Activated naive CD8-positive, alpha-beta T cell treated with anti-CD3 and anti-CD28 coated beads, Interleukin-2, amount 50 U/mL, for 16 hours (primary cell): ENCODE measurements at places on chromosomes 6 and 20.

DNA sequence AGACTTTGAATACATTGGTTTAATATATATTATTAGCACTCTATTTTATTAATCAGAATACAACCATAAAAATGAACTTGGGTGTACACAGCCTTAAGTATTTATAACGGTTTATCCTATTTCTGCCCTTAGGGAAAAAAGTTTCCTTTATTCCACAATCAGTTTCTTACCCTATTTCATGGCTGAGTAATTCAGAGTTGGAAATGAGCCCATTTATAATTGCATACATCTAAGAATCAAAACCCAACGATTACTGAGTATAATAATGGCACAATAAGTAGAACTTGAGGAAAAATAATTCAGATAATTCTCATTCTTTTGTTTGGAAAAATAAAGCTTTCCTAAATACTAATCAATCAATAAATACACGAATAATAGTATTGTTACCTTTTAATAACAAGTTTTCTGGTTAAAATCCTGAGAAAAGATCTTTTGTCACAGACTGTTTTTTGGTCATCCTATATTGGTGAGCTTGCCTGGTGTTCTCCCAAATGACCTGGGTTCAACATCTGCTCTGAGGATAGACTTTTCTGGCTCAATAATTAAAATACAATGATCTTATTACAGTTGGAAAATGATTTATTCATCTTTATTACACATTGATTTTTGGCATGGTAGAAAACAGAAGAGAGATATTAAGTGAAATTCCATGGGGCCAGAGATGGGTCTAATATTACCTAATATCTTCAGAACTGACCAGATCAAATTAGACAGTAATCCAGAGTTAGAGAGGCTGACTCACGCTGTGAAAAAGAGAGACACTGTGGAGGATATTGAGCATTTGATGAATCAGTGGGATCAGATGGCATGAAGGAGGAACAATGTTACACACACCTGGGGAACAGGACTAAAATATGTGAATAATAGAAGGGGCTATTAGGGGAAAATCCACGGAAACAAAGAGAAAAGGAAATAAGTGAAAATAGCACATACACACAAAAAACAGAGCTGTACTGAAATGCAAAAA lies 162.1 kb upstream of the TBX18 start:
- DNase-seq: no peak

DNA sequence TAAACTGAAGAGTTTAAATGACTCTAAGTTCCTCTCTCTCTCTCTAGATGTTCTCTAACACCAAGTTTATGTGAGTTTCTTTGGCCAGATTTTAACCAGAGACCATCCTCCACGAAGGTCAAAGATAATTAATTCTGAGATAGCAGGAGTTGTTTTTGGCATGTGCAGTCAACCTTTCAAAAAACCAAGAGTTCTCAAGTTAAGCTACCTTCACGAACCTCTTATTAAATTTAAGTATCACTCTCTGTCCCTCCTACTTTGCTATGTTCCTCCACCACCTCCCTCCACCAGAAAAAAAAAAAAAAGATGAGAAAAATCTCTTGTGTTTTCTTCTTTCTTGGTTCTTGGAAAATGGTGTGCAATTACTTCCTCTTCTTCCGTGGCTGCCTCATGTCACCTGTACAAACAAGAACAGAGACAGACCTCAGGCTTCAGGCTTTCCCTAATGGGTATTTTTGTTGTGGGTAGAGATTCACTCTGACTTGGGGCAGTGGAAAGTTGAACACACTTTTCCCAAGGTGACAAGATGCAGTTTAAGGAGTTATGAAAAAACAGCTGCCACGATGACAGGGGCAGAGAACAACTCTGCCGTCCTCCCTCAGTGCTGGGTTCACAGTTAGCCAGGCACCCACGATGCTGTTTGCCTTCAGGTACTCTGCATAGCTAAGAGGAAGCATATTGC lies 64.3 kb downstream of the ADTRP start:
- DNase-seq: peak; percentile 3

DNA sequence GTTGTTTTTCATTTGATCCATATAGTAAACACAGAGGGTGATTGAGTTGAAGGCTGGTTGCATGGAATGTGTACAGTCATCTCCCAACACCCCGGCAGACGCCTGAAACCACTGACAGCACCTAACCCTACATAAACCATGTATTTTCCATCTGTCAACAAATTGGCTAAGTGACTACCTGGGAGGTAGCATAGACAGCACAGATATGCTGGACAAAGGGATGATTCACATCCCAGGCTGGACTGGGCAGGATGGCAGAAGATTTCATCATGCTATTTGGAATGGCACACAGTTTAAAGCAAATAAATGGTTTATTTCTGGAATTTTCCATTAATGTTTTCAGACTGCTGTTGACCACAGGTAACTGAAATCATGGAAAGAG lies 4.4 kb upstream of the VIP start:
- DNase-seq: no peak

DNA sequence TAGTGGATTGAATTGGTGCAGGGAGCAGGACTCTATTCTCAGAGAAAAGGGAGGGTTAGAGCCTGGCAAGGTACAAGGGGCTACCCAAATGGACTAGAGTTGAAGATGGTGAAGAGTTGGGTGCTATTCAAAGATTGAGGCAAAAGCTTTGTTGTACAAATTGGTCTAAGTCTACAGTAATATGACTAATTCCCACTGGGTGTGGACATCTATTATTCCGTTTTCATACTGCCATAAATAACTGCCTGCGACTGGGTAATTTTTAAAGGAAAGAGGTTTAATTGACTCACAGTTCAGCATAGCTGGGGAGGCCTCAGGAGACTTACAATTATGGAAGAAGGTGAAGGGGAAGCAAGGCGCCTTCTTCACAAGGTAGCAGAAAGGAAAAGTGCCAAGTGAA lies 266.3 kb downstream of the TPBG start:
- DNase-seq: no peak

- no peak for DNase-seq
Observed at GRCh38 chr6:15511248-15512125, 151.3 kb downstream of the DTNBP1 start.

GRCh38 chr20:34561661-34562060 lies 3.1 kb downstream of the MAP1LC3A start:
- no peak for DNase-seq
